GM18507 (cell line): ENCODE measurements at places on chromosomes 6 and 20.

GRCh38 chr20:43900121-43900466 lies 14.6 kb upstream of the TOX2 start:
- DNase-seq = no peak

DNA sequence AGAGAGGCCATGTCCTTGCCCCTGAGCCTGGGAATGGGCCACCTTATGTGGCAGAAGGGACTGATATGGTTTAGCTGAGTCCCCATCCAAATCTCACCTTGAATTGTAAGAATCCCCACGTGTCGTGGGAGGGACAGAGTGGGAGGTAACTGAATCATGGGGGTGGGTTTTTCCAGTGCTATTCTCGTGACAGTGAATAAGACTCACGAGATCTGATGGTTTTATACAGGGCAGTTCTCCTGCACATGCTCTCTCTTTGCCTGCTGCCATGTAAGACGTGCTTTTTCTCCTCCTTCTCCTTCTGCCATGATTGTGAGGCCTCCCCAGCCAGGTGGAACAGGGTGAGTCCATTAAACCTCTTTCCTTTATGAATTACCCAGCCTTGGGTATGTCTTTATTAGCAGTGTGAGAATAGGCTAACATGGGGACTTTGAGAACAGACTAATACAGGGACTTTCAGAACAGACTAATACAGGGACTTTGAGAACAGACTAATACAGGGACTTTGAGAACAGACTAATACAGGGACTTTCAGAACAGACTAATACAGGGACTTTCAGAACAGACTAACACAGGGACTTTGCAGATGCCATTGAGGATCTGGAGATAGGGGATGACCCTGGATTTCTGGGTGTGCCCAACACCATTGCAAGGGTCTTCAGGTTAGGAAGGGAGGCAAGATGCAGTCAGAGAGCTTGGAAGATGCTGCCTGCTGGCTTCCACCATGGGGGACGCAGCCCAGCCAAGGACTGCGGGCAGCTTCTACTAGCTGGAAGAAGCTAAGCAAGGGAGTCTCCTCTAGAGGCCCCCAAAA lies 86.9 kb downstream of the RAMACL start:
- DNase-seq = no peak

DNA sequence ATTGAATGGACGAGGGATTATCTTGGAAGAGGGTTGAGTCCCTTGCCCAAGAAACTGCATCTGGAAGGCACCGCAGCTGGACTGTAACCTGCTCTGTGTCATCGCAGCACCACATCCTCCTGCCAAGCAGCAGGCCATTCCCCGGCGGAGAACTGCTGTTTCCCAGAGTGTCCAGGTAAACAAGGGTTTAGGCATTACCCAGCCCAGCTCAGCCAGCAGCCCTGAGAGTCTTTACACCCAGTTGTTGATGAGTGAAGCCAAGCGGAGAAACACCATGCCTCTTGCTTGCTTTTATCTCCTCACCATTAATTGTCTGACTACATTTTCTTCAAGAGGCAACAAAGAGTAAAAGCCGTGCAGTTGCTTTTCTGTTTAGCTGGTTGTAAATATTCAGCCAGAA lies 104.1 kb downstream of the CDH4 start:
- no peak for DNase-seq

DNA sequence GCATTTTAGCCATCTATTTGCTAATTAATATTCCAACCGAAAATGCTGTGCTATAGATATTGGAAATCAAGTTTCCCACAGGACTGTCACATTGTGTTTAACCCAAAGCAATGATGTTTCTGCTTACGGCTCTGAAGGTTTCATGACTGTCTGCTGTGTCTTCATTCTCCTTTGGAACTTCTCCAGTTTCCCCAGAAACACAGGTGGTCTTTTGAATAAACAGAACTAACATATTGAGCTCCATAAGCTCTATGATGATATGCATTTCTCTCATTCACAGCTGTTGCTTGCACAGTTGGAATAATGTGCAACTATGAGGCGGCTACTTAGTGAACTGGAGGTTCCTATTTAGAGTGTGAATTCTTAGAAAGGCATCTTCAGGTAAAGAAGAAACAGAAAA lies 266.0 kb upstream of the ID4 start:
- DNase-seq = no peak

GRCh38 chr6:35082733-35083403 lies 58.3 kb downstream of the TCP11 start:
- no peak for DNase-seq

GRCh38 chr6:136607204-136607931 lies 57.1 kb upstream of the MAP7 start:
- no peak for DNase-seq

DNA sequence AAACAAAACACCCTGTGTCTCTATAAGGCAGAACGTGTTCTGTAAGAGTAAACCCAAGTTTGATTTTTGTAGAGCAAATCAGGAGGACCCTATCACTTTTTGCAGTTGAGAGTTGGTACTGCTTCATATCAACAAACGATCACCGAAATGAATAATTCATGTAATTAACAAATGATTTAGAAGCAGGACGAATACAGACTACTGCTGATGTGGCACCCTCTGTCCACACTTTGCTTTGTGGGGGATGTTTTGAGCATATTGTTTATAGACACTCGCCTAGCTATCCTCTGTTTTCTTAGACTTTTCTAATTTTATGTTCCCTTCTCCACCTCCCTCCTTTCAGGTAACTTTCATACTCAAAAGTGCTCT lies 1.5 kb downstream of the CD2AP start:
- no peak for DNase-seq

DNA sequence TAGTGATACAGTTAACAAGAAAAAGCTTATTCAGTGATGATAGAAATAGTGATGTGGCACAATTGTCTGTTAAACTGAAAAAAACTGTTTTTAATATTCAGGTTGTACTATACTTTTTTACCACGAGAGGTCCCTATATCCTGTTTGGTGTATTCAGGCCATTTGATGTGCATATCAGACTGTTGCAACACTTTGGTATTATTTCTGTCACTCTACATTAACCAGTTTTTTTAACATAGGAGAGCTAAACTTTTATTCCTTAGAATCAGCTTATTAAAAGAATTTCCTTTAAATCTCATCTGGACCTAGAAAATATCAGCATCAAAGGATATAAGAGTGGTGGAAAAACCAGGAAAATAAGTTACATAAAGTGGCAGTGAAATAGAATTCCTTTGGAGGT lies 36.8 kb downstream of the TSPYL4 start:
- DNase-seq = no peak

- DNase-seq = no peak
Observed at GRCh38 chr20:63224412-63225081, 8.6 kb upstream of the YTHDF1 start.

GRCh38 chr6:83702749-83703148 lies 6.2 kb downstream of the SNAP91 start:
- no peak for DNase-seq

DNA sequence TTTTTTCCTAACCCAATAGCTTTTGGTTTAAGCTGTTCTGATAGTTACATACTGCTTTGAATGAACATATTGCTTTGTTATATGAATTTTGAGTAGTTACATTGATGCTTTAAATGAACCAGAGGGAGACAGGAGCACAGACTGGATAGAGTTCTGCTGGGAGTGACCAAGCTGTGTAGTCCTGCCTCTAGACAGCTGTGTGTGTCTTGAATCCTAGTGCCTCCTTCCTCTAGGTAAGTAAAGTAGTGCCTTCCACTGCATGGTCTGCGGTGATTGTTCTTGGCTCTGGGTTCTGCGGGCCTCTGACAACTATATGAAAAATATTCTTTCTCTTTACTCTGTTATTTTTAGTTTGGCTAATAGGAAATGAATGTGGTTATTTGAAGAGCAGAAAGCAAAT lies 46.0 kb upstream of the ADGRG6 start:
- no peak for DNase-seq

DNA sequence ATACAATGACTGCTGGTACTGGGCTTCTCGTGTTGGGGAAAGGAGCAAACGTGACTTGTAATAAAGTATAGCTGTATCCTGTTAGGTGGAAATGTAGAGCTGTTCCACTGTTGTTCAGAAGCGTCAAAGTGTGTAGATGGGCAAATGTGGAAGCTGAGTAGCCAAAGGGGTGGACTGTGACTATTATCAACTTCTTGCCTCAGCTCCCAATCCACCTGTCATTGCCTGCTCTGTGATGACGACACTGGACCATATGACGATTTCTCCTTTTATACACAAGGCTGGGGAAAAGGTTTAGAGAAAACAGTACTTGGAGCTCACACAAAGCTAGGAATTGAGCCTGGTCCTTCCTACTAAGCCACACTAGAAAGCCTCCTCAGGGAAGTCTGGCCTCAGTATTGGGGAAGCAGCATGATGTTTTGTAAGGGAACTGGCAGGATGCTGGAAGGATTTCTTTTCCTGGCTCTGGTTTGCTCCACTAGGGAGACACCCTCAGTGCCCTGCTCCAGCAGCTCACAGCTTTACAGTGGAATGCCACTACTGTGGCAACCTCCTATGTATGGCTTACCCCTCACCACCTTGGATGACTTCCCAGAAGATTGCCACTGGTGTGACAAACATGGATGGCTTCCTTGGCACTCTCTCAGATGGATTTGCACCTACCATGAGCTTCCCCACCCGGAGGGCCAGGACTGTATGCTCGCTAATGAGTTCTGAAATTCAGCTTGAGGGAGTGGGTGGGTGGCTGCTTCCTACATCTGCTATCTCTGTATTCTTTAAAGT lies 20.0 kb downstream of the CD164 start:
- DNase-seq = no peak

DNA sequence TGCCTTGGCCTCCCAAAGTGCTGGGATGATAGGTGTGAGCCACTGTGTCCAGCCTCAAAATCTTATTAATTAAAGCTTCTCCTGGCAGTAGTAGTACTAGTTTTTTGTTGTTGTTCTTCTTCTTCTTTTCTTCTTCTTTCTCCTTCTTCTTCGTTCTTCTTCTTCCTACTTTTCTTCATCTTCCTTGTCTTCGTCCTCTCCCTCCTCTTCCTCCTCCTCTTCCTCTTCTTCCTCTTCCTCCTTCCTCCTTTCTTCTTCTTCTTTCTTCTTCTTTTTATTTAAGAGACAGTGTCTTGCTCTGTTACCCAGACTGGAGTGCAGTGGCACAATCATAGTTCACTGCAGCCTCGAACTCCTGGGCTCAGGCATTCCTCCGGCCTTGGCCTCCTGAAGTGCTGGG lies 17.2 kb upstream of the DEK start:
- DNase-seq = no peak

DNA sequence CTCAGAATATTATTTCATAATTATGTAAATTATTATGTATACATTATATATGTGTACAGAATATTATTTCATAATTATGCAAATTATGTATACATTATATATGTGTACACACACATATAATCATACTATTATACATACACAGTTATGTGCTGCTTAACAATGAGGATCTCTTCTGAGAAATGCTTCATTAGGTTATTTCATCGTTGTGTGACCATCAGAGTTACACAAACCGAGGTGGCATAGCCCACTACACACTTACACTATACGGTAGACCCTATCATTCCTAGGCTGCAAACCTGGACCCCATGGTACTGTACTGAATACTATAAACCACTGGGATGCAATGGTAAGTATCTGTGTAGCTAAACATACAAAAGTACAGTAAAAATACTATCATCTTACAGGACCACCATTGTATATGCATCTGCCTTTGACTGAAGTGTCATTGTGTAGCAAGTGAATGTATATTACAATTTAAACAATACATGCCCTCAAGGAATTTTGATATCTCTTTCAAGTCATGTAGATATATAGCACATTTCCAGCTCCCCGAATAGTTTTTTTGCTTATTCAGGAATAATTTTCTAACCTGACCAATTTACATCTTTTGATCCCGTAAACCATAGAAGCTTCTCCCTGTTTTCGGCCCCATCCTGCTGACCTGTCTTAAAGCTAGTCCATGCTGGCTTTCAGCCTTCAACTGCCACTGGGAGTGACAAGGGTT lies 71.2 kb downstream of the TMEM170B start:
- no peak for DNase-seq

GRCh38 chr20:25223179-25223661 lies 24.7 kb upstream of the PYGB start:
- no peak for DNase-seq

- peak; percentile 42 for DNase-seq
Observed at GRCh38 chr6:116409756-116410155, 39.0 kb downstream of the DSE start.

DNA sequence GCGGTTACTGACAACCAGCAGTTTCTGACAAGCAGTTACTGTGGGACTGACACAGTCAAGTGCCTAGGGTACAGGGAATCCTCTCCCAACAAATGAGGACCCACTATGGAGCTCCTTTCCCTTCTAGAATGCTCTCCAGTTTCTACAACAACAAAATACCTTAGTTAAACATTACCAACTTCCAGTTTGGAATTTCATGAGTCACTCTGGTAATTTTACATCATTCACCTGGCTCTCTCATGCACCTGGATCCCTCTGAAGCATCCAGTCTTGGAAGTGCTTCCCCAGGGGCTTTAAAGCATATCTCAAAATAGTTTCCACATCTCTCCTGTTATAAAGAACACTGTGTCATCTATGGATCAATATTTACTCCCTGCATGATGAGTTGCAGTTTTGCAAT lies 286.7 kb upstream of the SPTLC3 start:
- DNase-seq = no peak

DNA sequence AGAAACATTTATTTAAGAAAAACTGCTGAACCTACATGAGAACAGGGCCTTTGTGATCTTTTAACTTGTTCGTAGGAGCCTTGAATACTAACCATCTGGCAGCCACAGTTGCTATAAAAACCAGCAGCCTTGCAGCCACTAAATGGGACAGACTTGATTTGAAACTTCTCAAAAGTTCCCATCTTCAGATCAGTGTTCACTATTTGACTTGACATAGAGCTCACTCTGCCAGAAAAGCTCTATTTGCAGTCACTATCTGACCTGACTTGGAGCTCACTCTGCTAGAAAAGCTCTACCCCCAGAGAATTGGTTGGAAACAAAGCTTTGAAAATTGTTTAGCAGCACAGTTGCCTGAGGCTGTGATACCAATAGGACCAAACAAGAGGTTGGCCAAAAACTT lies 119.3 kb upstream of the F13A1 start:
- no peak for DNase-seq

GRCh38 chr20:36482044-36482473 lies 59.3 kb upstream of the MYL9 start:
- DNase-seq = no peak

GRCh38 chr20:56171087-56172012 lies 77.2 kb upstream of the MC3R start:
- no peak for DNase-seq

GRCh38 chr6:34912715-34913464 lies 23.8 kb downstream of the ANKS1A start:
- peak; percentile 26 for DNase-seq

DNA sequence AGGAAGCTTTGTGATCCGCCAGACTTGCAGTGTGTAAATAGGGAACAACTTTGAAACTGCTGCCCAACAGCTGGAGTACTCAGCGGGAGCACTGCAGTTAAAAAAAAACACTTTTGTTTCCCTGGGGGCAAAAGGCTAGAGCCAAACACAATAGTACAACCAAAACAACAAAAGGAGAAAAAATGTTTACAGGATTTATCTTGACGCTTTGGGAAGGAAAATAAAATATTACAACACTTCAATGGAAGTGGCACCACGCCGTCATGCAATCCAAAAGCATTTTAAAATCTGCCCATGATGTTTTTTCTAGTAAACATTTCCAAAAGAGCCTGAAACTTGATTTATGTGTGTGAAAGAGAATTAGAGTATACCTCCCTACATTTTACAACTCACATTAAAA lies 26.0 kb downstream of the PTPRK start:
- DNase-seq = no peak
